Fibroblast of mammary gland (primary cell): ENCODE measurements at places on chromosomes 7 and 10.

- no peak for DNase-seq
These were observed 259.7 kb downstream of the CALN1 start for GRCh38 chr7:72152161-72153131.

GRCh38 chr7:158237672-158238335, 349.8 kb downstream of the PTPRN2 start:
- no peak for DNase-seq

GRCh38 chr10:56346845-56347415, 14.1 kb downstream of the ZWINT start:
- DNase-seq: no peak

DNA sequence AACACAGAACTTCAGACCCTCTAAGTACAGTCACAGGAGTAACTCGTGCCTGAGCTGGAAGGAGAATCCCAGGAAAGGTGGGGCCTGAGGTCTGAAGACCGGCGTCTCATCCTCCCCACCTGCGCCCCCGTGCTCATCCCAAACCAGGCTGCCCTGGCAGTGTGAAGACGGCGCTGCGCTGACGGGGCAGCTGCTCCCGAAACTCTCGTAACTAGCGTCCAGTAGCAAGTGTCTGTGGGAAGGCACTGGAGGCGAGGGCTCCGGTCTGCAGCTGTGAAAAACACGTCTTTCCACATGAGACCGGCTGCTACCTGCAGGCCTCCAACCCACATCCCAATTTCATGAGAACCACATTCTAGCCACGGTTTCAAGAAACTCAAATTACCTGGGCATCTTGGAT, 136.6 kb upstream of the RNF32 start:
- no peak for DNase-seq
